SHP77 treated with DMSO at 0.1 percent for 48 hours (cell line): ENCODE measurements at places on chromosomes 7 and 10.

GRCh38 chr10:23081891-23082290 is 13.5 kb upstream of the MSRB2 start:
- no peak for DNase-seq

GRCh38 chr7:134042307-134042706 is 84.8 kb upstream of the LRGUK start:
- no peak for DNase-seq

DNA sequence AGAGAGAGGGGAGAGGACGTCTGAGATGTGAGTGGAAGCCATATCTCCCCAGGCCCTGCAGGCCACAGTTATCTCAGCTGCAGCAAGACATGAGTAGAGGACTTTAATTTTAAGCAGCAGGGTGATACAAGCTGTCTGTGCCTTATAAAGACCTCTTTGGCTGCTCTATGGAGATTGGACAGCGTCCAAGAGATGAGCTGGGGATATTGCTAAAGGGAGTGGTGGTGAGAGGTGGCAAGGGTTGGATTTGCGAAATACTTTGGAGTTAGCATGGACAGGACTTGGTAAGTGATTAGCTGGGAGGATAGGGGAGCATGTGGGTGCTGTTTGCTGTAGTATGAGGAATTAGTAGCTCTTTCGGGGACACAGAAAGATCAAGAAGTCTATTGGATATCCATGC is 191.8 kb downstream of the CACNB2 start:
- DNase-seq: no peak

- no peak for DNase-seq
These were observed 5.2 kb upstream of the MYH16 start for GRCh38 chr7:99267481-99267840.

DNA sequence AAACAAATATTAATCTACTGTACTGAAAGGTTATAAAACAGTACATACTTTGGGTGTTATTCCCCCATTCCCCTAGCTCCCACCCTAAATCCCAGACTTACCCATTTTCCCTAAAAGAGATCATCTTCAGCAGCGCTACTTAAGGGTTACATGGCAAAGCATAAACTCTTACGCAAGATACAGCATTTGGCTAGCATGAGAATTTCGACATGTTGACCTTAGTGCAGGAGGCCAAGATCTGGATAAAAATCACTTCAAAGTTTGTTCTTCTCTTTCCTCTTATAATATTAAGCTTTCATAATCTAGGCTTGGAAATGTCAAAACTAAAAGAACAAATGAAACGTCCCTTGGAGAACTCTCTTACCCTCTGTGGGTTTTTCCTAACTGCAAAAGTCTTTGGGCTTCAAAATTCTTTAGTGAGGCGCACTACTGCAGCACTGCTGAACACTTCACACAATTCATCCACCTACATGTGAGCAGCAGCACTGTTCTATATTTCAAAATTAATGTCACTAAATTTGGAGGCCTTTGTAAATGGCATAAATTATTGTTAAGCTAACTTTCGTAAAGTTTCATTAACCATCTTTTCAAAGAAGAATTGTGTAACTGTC is 59.5 kb upstream of the PDLIM1 start:
- DNase-seq: no peak

DNA sequence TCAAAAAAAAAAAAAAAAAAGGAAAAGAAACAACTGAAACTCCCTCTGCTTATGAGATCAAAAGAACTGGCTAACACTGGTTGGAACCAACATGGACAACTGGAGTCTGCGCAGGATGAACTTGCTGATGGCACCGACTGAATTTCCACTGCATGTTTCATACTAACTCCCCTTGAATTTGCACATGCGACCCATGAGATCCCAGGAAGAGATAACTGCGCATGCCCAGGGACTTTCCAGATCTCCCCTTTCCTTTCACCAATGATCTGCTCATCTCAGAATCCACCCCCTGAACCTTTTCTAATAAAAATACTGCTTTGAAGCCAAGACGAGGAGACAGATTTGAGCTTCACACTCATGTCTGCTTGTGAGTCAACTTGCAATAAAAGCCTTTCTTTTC is 20.7 kb downstream of the LBX1 start:
- DNase-seq: no peak

DNA sequence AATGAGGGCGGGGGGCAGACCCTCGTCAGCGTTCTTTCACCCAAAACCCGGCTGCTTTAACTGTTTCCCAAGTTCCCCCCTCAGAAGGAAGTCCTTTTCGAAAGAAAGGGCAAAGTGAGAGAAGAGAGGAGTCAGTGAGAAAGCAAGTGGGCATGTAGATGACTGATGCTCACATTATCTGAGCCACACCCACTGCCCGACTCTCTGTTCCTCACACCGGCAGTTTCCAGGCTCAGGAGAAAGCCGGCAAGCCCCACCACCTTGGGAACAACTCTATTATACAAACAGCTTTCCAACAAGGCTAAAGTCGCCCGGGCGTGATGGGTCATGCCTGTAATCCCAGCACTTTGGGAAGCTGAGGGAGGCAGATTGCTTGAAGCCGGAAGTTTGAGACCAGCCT is 23.1 kb downstream of the RCC1L start:
- no peak for DNase-seq

GRCh38 chr10:122998934-122999333 is 9.7 kb downstream of the IKZF5 start:
- no peak for DNase-seq

GRCh38 chr7:129612112-129613015 is 844 bp downstream of the NRF1 start:
- no peak for DNase-seq

DNA sequence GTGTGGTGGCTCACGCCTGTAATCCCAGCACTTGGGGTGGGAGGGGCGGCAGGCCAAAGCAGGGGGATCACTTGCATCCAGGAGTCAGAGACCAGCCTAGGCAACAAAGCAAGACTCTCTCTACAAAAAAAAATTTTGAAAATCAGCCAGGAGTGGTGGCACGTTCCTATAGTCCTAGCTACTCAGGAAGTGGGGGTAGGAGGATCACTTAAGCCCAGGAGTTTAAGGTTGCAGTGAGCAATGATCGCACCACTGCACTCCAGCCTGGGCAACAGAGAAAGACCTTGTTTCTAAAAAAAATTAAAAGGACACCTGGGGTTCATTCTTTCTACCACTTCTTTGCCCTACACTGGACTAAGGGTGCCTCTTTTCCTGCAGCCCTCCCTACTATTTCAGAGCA is 15.1 kb downstream of the WAPL start:
- no peak for DNase-seq

DNA sequence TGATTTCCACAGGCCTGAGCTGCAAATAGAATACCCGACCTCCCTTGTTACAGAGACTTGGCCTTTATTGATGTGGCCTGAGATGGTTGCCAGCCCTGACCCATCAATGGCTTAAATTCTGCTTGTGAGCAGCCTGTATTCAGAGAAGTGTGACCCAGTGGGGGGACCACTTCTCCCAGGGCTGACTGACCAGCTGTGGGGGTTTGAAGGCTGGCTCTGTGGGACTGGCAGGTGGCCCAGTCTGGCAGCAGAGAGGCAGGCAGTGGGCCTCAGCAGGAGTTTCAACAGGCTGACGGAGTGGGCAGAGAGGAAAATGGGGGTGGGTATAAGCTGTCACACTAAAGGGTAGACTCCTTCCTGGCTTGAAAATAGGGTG is 12.2 kb upstream of the PPIF start:
- DNase-seq: no peak

DNA sequence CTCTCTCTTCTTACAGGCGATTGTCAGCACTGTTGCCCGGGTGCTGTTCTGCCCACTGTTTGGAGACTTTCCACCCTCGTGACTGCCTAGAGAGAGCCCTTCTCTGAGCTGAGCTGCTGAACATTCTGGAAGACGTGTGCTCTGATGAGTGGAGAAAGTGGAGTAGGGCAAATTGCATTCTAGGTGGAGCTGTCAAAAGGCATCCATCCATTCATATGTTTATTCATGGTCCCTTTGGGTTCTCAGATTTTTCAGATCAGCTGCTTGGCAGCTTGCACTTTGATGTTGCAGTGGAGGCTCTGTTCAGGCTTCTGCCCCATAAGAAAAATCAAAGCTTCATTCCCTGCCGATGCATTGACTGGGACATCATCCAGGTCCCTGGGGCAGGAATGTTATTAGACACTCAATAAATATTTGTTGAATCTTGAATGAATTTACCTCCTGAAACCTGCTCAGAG is 120.7 kb upstream of the EEPD1 start:
- no peak for DNase-seq

DNA sequence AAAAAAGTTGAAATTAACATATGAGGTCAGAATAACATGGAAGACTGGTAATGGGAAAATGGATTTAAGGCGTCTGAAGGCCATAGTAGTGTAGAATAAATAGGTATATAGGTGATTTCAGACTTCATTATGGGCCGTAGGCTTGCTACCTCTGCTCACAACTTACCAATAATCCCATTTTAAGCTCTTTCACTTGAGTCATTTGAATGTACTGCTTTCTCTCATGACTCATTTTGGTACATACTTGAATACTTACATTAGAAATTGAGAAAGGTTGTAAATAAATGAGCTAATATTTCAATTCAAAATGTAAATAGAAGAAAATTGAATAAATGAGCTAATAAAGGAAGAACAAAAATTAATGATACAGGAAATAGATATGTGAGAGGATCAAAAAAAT is 42.2 kb upstream of the NEUROD6 start:
- DNase-seq: no peak

- DNase-seq: no peak
These were observed 1040.2 kb upstream of the SORCS1 start for GRCh38 chr10:108204528-108205305.

DNA sequence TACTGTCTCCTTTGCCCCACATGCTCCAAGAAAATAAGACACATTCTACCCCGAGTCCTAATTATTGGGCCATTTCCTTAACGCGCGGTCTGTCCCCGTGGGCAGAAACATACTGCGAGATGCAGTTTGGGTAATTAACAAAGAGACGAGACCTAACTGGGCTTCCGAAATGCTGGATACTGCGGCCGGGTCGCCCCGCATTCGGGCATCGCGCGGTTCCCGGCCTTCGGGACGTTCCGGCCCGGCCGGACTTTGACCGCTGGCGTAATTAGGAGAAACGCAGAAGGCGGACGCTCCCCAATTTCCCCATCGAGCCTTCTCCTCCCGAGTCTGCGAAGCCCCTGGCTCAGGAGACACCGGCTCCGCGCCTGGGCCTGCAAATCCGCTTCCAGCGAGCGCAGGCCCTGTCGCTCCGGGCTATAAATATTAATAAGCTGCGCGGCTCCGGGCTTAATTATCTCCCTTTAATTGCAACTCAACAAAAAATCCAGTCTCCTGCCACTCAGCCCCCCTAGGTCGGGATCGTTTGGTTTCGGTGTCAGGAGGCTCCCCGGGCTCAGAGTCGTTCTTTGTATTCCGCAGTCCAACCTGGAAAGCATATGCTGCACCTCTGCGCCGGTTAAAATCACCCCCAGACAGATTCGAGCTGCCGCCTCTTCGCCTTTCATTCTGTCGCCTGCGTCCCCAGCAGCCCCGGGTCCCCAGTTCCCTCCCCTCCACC is 131.5 kb downstream of the SPAG6 start:
- DNase-seq: no peak

- no peak for DNase-seq
These were observed 156.9 kb upstream of the RHOBTB1 start for GRCh38 chr10:61100887-61101286.

DNA sequence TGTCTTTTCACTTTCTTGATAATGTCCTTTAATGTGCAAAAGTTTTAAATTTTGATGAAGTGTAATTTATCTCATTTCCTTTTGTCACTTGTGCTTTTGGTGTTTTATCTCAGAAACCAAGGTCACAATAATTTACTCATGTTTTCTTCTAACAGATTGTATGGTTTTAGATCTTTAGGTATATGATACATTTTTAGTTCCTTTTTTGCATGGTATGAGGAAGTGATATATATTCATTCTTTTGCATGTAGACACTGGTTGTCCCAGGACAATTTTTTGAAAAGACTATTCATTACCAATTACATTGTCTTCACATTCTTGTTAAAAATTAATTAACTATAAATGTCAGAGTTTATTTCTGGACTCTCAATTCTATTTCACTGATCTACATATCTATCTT is 39.8 kb upstream of the GPR22 start:
- no peak for DNase-seq

- peak; percentile 12 for DNase-seq
These were observed 39.1 kb downstream of the GOLGA7B start for GRCh38 chr10:97888641-97889262.

- DNase-seq: no peak
These were observed 886.1 kb downstream of the SORCS1 start for GRCh38 chr10:106278383-106278782.

DNA sequence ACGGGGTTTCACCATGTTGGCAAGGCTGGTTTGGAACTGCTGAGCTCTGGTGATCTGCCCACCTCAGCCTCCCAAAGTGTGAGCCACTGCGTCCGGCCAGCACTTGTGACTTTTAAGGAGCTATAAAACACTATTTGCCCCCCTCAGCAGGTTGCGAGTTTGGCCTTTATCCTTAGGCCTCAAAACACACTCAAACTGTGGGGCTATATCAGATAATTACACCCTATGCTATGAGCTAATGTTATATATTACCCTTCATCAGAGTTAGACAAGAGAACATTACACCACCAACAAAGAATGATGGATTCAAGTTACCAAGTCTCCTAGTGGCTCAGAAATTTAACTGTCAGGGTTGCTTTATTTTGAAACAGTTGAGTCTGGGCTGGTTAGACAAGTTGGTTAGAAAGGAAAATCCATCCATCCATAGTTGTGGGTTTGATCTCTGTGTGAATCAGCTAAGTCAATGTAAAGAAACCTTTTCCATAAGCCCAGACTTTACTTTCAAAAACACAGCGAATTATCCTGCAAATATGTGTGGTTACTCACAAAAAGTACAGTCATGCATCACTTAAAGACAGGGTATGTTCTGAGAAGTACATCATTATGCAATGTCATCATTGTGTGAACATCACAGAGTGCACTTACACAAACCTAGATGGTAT is 115.8 kb downstream of the SEMA3D start:
- no peak for DNase-seq

GRCh38 chr10:124728830-124729661 is 15.1 kb downstream of the FAM53B start:
- DNase-seq: no peak

DNA sequence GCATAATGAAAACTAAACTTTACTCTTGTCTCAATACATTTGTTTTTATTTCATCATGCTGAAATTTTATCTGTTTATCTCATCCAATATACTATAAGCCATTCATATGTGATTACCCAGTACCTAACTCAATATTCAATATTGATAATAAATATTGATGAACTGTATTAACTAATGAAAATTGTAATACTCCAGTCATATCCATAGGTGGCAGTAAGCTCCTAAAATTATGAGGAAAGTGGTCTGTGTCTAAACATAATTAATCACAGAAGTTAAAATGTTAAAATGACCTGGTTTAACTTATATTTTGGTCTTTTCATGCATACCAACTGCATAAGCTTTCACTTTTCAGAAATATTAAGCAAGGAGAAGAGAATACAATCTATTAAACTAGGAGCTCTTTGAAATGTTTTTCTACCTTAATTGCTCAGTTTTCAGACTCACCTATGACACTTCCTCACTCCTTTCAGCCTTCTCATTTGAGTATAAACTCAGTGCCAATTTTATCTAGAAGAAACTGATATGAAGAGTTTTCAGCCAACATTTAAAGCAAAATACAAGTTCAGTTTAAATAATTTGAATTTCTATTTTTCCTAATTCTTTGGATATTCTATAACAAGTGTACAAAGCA is 30.5 kb upstream of the VWDE start:
- no peak for DNase-seq

GRCh38 chr10:79084012-79084971 is 15.5 kb downstream of the ZMIZ1 start:
- no peak for DNase-seq
